ENCODE measurements at places on chromosomes 6 and 20.

DNA sequence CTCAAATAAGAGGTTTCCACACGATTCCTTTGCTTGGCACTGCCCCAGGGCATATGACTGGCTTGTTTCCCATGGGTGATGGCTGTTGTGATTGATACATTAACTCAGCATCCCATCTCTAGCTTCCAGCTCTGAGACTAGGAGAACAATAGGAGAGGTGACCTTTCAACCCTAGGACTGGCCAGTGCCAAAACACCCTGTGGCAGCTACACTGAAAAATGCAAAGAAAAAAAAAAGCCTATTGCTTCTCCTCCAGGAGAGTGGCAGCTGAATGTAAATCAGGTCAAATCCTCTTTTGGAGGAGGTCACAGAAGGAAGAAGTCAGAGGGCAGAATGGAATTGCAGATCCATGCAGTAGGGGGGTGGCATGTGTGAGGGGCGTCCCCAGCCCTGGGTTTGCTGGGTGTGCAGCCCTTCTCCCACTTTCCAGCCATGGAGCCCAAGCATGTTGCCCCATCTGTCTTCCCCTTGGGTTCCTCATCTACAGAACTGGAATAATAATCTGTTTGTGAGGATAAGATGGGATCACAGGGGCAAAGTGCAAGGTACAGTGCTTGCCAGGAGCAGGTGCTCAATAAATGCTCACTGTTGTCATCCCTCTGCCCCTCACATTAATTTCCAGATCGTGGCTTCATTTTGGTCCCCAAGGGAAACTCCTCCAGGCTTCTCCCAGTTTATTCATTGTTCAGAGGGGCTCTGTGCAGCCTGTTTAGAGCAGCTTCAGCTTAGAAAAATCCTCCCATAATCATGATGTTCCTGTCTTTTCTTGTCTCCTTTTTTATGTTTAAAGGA is 245.0 kb upstream of the RIN2 start:
- DNase-seq = no peak

GRCh38 chr6:166330612-166331011 is 11.7 kb downstream of the SFT2D1 start:
- no peak for DNase-seq

DNA sequence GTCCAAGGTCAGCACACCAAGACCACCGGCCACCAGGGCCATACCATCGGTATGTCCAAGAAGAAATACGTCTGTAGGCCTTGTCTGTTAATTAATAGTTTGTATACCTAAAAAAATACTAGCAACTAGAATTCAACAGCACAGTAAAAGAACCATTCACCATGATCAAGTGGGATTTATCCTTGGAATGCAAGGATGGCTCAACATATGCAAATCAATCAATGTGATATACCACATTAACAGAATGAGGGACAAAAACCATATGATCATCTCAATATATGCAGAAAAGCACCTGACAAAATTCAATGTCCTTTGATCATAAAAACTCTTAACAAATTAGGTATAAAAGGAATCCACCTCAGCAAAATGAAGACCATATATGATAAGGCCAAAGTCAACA is 24.4 kb downstream of the RPP40 start:
- DNase-seq = no peak

- no peak for DNase-seq
Measured at GRCh38 chr6:163897030-163897429, 482.5 kb downstream of the QKI start.

- no peak for DNase-seq
Measured at GRCh38 chr6:5478380-5478779, 217.1 kb downstream of the FARS2 start.

GRCh38 chr20:37873884-37874283 is 29.0 kb upstream of the VSTM2L start:
- DNase-seq = no peak

- DNase-seq = no peak
Measured at GRCh38 chr20:54351371-54352136, 123.8 kb upstream of the DOK5 start.
